ELF-1 (cell line): ENCODE measurements at places on chromosomes 1 and 21.

DNA sequence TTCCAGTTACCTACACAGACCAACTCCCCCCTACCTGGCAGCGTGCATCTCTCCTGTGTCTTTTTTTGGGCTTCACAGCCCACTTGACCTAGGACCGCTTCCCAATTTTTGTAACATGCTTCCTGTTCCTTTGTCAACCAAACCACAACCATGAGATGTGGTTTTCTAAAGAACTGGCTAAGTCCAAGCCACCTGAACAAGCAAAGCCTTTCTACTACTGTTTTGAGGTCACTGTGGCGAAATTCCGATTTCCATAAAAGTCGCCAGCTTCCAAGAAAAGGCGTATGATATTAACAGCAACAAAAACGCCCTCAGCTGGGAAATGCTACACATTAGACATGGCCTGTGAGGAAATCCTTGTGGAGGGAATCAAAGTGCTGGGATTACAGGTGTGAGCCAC is 12.7 kb upstream of the AK2 start:
- DNase-seq: no peak

DNA sequence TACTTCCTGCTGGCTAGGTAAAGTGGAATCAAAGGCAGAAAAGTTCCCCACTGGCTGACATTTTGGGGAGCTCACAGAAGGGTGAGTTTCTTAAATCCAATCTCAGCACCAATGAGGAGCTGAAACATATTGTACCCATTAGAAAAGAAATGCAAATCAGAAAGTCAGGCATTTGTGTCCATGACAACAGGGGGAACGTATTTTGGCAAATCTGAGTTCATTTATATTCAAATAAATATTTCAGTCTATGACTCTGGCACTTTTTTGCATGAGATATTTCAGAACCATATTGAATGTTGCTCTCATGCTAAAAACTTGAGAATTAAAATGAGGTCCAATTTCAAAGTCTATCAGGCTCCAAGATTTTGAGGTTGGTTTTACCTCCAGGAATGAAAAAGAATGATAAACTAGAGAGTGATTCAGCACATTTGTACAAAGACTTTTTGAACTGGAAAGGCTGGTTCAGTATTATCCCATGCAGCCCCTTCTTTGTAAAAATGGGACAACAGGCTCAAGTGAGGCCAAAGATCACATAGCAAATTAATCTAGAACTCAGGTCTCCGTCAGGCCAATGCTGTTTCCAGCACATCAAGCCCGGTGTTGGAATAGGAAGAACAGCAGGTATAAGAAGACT is 202.2 kb downstream of the RRAGC start:
- DNase-seq: no peak

DNA sequence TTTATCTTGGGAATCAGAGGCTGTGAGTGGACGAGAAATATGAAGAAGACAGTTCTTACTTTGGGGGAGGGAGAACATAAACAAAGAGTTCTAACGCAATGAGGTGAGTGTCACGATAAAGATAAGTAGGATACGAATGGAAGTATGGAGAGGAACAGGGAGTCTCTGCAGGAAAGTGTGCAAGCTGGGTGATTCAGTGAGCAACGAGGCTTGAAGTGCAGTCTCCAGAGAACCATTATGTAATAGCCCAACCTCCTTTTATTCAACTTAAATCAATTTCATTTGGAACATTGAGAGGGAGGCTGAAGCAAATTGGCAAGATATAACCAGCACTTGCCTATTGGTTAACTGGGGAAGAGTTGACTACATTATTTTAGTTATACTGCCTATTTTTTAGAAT is 99.3 kb upstream of the PLD5 start:
- no peak for DNase-seq

DNA sequence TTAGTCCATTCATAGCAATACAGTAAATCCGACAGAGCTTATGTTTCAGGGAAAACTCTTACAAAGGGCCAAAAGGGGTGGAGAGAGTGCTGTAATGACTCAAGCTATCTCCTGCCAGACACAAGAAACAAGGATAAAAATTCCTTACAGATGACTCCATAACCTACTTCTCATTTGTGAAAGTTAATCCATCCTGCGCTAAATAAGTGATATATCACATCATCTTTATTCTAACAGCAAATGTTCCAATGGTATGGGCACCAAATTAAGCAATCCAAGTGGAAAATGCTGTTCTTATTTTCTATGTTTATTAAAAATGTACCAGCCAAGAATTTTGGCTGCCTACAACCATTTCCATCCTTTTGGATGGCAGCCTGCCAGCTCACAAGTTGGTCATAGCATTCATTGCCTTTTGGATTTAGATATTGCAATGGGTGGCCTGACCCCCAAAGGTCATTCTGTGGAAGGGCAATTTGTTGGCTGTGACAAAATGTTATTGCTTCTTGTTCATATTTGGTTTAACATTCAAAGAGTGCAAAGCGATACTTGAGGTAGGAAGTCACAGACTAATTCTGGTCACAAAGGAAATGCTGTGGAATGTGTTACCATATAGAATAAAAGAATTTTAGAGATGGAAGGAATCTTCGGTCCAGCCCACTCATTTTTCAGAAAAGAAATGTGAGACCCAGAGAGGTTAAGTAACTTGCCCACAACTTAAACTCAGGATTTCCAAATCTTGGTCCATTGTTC is 2.8 kb upstream of the ENAH start:
- DNase-seq: peak; percentile 31

DNA sequence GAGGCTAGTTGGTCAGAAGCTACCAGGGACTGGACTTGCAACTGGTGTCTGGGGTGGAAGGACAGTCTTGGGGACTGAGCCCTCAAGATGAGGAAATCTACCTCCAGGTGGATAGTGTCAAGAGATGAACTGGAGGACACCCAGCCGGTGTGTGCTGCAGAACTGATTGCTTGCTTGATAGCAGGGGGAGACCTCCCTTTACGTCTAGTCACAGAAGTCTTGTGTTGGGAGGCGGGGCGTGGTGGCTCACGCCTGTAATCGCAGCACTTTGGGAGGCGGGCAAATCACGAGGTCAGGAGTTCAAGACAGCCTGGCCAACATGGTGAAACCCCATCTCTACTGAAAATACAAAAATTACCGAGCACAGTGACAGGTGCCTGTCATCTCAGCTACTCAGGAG is 4.9 kb downstream of the RCC2 start:
- peak; percentile 56 for DNase-seq

- DNase-seq: no peak
These were observed 57.8 kb upstream of the KDM4A start for GRCh38 chr1:43592051-43592665.

- no peak for DNase-seq
These were observed 390.5 kb downstream of the DISC1 start for GRCh38 chr1:232017057-232017456.
